ELF-1 (cell line): ENCODE measurements at places on chromosomes 2 and 18.

- DNase-seq, result no peak
Measured at GRCh38 chr18:59877361-59877760, 22.4 kb upstream of the PMAIP1 start.

DNA sequence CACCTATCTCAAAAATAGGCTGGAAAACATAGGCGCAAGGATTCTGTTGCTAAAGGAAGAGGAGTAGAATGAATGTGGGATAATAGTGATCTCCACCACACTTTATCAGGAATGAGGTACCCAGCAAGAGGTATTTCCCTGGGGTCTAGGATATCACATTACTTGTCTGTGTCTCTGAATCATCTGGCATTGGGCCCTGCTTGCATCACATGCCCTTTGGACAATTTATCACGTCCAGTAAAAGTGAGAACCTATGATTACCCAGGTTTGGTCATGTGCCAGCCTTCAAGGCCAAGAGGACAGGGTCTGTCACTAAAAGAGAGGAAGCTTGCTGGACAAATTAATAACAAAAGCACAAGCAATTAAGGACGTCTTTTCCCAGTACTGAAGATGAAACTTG, 11.4 kb upstream of the TRAPPC8 start:
- no peak for DNase-seq

DNA sequence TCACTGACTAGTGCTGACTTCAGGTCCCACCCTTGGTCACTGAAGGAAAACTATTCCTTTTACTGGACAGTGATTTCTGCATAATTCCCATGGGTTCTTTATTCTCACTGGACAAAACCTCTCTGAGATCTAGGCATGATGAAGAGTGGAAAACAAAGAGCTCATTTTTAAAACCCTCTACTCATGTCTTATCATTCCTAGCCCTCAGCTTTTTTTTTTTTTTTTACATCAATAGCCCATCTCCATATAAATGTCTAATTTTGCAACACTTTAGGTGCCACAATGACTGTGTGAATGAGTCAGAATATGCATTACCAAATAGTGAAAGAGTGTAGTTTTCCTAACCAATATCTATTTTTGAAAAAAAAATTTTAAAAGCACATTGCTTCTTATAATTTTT, 74.8 kb downstream of the TCF4 start:
- DNase-seq, result no peak

GRCh38 chr18:58385472-58385871, 243.4 kb downstream of the ALPK2 start:
- DNase-seq, result no peak
